Neuronal stem cell (in vitro differentiated cells): ENCODE measurements at places on chromosomes 12 and 14.

DNA sequence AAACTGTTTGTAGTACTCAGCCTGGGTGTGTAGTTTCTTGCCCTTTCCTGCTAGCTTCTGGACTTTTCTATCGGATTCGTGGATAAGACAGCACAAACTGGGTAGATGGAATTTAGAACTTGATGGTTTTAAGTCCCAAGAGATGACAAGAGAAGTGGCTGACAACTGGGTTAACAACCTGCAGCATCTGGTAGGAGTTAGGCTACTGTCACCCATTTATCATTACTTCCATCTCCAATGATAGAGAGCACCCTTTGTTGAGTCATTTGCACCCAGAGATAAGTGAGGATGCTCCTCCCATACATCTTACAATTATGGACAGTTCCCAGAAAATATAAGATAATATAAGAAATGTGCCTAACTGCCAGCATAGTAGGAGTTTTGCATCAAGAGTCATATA lies 50.2 kb upstream of the FLRT2 start:
- DNase-seq, result no peak

DNA sequence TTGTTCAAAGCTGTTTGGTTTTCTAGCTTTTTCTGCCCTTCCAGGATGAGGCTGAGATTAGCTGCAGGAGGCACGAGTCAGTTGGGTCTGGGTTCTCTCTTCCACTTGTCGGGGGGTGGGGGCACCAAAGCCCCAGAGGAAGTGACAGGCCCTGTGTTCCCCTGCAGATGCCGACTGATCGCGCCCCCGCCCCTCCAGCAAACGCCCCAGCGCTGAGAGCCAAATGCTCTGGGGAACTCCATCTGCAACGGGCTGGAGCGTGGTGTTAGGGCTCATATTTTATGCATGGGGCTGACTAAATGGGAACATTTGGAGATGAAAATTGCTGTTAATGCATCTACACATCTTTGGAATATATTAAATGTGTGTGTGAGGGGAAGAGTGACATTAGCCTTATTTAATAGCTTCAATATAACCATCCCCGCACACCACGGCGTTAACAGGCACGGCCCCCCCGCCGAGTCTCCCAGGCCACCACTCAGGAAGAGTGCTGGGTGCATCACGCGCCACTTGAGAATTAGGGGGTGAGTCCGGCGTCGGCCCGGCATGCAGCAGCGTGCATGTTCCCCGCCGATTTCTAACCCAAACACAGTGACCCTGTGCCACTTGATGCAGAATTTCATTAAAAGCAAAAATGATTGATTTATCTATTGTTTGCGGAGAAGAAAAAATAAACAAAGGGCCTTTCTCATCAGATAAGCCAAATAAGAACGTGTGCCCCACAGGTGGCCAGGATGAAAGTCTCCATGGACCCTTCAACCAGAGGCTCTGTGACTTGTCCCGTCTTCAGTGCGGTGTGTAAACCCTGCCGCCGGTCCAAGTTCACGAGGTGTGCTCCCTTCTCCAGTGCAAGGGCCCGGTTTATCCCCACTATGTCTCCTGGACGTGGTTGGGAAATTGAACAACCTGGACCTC lies 165.0 kb upstream of the RTL1 start:
- DNase-seq, result no peak

- DNase-seq, result no peak
Measured at GRCh38 chr14:42533476-42533875, 926.8 kb downstream of the LRFN5 start.

- no peak for DNase-seq
Measured at GRCh38 chr14:68520637-68521556, 272.0 kb downstream of the ZFP36L1 start.

- DNase-seq, result no peak
Measured at GRCh38 chr14:103105580-103106150, 11.1 kb downstream of the EXOC3L4 start.

- DNase-seq, result no peak
Measured at GRCh38 chr14:68262567-68262966, 443.0 kb downstream of the RAD51B start.

- no peak for DNase-seq
Measured at GRCh38 chr14:68331991-68332390, 460.9 kb downstream of the ZFP36L1 start.

- DNase-seq, result no peak
Measured at GRCh38 chr12:71447691-71448132, 8.1 kb downstream of the LGR5 start.

- DNase-seq, result no peak
Measured at GRCh38 chr12:5511644-5512600, 80.0 kb downstream of the NTF3 start.

DNA sequence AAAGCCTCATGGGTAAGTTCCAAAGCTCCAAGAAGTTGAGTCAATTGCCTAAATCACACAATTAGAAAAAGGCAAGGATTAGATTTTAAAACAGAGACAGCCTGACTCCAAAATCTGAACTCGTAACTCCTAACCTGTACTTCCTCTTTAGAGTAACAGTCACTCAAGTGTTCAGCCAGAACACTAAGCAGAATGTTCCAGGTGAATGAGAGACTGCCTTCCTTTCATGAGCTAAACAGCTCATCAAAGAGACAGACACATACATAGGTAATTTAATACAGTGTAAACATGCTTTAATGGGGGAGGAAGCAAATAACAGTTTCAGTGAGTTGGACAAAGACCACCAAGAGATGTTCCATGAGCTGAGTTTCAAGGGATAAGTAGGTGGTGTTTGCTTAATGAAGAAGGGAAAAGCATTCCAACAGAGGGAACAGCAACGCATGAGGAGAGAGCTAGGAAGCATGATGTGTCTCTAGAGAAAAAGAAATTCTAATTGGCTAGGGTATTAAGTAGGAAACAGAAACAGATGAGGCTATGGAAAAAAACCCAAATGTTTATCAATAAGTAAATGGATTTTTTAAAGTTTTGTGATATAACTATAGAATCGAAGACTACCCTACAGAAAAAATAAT lies 403.9 kb downstream of the MED13L start:
- no peak for DNase-seq

DNA sequence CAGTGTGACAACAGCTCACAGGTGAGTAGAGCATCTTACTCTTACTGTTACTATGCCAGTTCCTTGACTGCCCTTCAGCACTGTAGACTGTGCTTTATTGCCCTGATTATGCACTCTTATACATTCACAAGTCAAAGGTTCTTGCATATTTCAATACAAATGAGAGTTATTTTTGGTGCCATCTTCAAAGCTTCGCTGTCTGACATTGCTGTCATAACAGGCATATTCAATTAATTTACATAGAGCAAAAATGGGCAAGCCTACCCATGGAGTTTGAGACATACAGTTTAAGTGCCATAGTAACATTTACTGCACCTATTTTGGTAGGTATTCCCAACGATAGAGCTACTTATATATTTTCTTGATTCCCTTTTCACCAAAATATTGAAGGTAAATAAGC lies 107.5 kb upstream of the CNTN1 start:
- DNase-seq, result no peak

- DNase-seq, result no peak
Measured at GRCh38 chr12:122350141-122350848, 72.2 kb downstream of the CLIP1 start.

GRCh38 chr14:38016497-38016896 lies 191.2 kb upstream of the SSTR1 start:
- no peak for DNase-seq

DNA sequence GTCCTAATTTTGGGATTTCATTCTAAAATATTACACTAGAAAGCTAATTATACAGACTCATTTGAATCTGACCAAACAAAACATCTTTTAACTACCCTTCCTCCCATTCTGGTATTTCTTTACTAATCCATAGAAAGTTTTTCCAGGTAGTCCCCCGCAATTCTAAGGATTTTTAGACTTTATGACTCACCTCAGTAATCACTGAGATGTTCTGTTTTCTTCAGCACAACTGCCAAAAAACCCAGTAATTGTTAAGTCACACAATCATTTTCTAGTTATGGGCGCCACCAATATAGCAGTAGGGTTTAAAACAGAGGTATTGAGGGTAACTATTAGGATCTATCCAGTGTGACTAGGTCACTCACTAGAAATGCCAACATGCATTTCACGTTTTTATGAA lies 1.6 kb upstream of the ARID4A start:
- no peak for DNase-seq

DNA sequence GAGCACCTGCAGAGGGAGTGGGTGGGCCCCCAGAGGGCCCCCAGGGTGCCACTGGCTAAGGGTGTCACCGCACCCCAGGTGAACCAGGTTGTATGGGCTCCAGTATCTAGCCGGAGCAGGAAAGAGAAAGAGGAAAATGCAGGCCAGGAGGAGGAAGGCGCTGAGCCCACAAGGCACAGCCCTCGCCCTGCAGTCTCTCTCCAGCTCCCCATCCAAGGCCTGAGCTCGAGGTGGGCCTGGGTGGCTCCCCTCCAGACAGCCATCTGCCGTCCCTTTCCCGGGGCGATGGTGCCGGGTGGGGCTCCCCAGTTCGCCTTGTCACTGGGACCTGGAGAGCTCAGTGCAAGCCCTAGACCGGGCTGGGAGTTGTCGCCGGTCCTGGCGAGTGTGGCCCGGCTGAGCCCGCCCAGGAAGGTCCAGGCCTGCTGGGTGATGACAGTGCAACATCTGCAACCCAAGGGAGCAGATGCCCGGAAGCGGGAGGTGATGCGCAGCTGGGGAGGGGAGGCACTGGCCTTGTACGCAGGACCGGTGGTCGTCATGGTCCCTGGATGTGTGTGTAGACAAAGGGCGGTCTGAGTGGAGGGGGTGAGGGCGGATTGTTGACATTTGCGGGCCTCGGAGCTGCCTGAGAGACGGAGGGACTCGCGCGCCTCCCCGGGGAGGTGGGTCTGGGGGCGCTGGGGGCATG lies 716 bp downstream of the TMEM179 start:
- DNase-seq, result no peak

GRCh38 chr12:81206429-81206828 lies 128.6 kb downstream of the ACSS3 start:
- DNase-seq, result no peak

DNA sequence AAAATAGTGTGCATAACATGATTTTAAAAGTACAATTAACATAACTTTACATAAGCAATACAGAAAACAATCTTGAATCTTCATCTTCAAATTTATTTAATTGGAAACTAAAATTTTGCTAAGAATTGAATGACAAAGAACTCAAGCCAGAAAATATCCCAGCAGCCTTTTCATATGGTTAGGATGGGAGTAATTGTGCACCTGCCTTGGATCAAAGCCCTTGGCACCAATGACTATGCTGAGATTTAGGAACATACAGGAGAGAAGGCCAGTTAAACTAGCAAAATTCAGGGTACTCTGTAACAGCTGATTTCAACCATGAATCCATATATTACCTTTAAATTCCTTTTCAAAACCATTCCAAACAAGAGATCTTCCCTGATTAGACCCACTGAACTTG lies 5.8 kb downstream of the KERA start:
- no peak for DNase-seq

GRCh38 chr14:105363847-105364708 lies 34.3 kb upstream of the TEX22 start:
- DNase-seq, result no peak

DNA sequence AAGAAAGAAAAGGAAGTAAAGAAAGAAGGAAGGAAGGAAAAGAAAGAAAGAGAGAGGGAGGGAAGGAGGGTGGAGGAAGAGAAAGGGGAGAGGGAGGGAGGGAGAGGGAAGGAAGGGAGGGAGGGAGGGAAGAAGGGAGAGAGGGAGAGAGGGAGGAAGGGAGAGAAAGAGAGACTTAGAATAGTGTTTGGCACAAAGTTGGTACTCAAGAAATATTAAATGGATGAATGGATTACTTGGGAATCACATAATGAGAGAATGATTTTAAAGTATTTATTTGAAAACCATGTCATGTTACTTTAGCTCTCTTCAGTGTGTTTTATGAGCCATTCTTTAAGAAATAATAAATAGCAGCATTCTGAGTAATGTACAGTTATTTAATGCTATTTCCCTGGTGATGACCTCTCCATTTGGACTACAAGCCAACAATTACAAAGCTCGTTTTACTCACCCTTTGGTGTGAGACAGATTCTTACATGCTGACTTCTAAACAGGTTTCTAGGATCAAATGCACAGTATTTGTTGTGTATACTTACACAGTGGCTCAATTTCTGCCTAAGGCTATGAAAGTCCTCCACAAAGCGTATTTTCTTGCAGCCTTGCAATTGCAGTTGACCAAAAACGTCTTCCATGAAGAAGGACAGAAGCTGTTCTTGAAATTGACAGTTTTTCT lies 861 bp downstream of the IL26 start:
- DNase-seq, result no peak

- DNase-seq, result no peak
Measured at GRCh38 chr14:84217066-84217465, 1312.9 kb upstream of the FLRT2 start.

DNA sequence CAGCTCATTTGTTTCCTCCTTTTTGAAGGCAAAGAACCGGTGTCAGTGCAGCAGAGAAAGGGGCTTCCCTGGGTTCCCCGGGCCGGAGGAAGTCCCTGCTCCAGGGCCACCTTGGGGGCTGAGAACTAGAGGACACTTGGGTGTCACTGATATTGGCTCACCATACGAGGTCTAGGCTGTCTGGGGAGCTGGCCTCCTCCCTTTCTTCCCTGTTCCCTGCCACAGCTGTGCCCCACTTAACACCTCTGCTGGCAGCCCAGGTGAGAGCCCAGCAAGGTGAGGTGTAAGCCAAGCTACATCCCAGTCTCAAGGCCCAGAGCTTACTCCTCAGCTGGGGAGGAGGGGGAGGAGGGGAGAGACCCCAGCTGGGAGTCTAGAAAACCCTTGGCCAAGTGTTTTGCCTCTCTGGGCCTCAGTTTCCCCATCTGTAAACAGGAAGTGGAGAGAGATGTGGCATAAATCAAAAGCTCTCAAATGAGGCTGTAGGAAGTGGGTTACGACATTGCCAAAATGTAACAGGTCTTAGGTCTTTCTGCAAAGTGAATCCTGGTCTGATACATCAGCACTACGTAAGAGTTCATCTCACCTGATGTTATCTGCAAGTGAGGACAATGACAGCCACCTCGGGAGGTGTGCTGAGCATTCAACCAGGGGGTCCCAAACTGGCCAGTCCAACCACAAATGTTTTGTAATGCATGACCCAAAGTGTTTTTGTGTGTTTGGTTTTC lies 25.5 kb downstream of the RASAL1 start:
- no peak for DNase-seq

- DNase-seq, result no peak
Measured at GRCh38 chr14:39015360-39015961, 87.6 kb downstream of the SEC23A start.

DNA sequence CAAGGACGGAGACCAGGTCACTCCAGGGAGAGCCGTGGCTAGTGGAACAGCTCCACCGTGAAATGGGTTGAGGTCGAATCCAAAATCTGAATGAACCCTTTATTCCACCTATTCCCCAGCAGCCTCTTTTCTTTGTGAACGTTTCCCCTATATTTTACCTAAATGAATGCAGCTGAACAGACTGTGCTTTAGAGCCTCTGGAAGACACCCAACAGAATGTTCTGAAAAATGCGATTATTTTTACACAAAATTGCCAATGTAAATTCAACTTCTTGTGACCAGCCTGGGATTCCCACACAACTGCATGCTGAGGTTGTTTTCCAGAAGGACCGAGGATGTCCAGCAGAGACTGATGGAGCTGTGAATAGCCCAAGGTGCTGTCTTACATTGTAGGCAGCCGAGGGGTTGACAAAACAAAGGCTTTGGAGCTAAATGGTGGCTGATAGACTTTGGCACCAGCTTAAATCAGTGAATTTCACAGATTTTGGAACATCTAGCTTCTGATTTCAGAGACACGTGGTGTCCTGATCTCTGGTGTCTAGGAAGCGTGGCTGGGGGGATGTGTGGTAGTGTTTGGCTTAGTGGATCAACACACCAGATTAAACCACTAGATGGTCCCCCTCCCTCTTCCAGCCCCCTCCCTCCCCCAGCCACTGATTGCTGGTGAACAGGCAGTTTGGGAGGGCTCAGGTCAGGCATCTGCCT lies 150.4 kb downstream of the ZNF664 start:
- DNase-seq, result no peak
